Stimulated activated CD8-positive, alpha-beta memory T cell treated with anti-CD3 and anti-CD28 coated beads, Interleukin-7, amount 100 ng/mL, for 1 hour (primary cell): ENCODE measurements at places on chromosomes 1 and 21.

- DNase-seq, result no peak
Observed at GRCh38 chr1:177909416-177909815, 60.4 kb downstream of the SEC16B start.

GRCh38 chr21:45870421-45870820 is 111.1 kb upstream of the COL6A1 start:
- DNase-seq, result no peak

DNA sequence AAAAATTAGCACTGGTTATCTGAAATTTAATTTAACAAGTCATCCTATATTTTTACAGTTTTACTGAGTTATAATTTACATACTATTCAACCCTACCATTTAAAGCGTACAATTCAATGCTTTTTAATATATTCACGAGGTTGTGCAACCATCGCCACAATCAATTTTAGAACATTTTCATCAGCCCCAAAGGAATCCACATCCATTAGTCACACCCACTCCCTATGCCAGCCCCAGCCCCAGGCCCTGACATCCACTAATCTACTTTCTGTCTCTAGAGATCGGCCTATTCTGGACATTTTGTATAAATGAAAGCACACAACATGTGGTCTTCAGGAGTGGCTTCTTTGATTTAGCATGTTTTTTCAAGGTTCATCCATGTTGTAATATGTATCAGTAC is 134.7 kb downstream of the PSMG1 start:
- no peak for DNase-seq

DNA sequence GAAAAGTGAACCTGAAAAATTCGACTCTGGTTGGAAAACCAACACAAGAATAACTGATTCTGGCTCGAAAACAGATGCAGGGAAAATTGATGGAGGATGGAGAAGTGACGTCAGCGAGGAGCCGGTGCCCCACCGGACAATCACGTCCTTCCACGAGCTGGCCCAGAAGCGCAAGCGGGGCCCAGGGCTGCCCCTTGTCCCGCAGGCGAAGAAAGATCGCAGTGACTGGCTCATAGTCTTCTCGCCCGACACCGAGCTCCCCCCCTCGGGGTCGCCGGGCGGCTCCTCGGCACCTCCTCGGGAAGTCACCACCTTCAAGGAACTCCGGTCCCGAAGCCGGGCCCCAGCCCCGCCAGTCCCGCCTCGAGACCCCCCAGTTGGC is 1.9 kb downstream of the RUSC1 start:
- no peak for DNase-seq

DNA sequence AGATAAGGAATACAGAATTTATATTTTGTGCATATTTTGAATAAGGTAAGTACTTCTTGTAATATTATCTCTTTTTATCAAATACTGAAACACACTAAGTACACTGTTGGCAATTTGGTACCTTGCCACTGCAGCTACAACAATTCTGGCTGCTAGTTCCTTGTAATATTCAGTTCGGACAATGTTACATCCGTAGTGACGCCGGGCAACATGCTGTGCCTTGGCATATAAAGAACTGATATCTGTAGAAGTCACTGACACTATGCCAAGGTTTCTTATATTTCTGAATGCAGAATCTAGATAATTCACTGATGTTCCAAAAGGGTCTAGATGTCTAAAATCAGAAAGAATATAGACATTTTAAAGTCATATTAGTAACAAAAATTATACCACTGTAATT is 17.5 kb downstream of the TRMT1L start:
- no peak for DNase-seq
